Spleen (tissue), 13 donors: ENCODE measurements at places on chromosomes 3 and 15. TPM values are rescaled to one million over a fixed set of nuclear protein-coding genes. Genes with fewer than 3 reads are reported as not detected.

The RYK gene
- total RNA-seq: 49.9 TPM

The CD86 gene
- total RNA-seq: 19.5 TPM

The BFSP2 gene
- 3.1 TPM for total RNA-seq

The PLSCR2 gene
- not detected for total RNA-seq

The COL7A1 gene
- total RNA-seq: 24.7 TPM

The CAMK1 gene
- total RNA-seq: 22.9 TPM

The DNASE1L3 gene
- total RNA-seq: 64.7 TPM

The CACNA1D gene
- total RNA-seq: 4.3 TPM

The MORC1 gene
- 0.13 TPM for total RNA-seq

GRCh38 chr3:78606756-78607155, 1161.0 kb downstream of the ROBO1 start:
- no peak for DNase-seq

DNA sequence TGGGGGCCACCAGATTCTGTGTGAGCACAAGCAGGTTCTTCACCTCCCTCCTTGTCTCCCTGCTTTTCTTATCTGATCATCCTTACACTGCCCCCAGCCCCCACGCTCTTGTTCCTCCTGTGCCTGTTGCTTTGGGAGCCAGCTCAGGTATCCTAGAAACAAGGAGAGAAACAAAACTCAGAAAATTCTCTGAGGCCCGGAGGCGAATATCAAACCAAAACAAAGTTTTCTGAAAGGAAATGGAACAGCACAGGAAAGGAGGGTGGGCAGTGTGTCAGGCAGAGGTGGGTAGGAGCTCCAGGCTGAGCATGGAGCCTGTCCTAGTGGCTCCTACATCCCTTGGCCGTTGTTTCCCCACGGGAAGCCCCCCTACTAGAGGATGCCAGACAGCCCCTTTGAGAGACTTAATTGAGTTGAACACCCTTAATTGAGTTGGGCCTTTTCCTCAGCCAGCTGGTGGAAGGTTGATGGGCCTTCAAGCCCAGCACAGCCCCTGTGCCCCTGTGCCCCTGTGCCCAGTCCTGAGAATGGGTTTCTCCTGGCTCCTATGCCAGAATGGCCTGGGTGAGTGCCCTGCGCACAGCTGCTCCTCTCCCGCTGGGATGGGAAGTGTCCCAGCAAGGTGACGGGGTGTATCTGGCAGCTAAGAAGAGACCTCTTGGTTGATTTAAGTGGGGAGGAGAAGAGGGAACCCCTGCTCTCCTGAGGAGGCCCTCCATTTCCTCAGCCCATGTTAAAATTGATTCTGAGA, 22.8 kb upstream of the JMJD7 start:
- DNase-seq: no peak

- DNase-seq: no peak
Measured at GRCh38 chr15:60396560-60396957, 1.2 kb downstream of the ANXA2 start.

- DNase-seq: no peak
Measured at GRCh38 chr15:31732726-31733125, 297.6 kb upstream of the CHRNA7 start.

GRCh38 chr3:171680726-171681411, 129.4 kb downstream of the PLD1 start:
- no peak for DNase-seq

GRCh38 chr3:10389995-10390394, 69.1 kb upstream of the SEC13 start:
- peak; percentile 58 for DNase-seq

- no peak for DNase-seq
Measured at GRCh38 chr15:74829486-74829885, 3.1 kb downstream of the CPLX3 start.

DNA sequence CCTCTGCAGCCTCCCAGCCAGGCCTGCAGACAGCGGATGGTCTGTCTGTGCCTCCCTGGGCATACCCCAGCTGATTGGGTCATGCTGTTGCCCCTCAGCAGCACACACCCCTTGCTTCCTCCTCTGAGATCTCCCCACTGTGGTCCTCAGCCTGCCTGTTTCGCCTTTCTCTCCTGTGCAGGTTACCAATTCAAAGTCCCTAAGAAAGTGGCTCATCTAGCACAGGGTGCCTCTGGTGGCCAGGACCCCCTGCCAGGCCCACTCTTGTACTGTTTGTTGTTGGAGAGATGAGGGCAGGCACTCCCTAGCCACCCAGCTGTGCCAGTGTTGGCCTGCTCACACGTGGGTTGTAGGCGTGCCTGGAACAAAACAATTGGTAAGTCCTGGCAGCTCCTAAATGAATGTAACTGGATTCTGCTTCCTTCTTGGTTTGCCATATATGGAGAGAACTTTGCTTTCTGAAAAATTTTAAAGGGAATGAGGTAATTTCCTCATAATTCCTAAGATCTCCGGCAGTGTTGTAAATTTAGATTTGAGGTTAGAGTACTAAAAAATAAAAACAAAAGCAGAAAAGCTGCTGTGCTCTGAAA, 213.2 kb upstream of the IL12A start:
- no peak for DNase-seq

DNA sequence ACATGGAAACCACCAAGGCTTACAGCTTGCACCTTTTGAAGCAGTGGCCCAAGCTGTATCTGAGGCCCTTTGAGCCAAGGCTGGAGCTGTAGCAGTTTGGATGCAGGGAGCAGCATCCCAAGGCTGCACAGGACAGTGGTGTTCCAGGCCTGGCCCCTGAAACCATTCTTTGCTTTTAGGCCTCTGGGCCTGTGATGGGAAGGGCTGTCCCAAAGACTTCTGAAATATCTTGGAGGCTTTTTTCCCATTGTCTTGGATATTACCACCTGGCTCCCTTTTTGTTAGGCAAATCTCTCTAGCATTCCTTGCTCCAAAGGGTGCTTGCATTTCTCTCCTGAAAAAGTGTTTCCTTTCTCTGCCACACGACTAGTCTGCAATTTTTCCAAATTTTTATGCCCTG, 302.8 kb upstream of the MDFIC2 start:
- no peak for DNase-seq

- DNase-seq: no peak
Measured at GRCh38 chr3:123444023-123444422, 4.9 kb downstream of the ADCY5 start.

- DNase-seq: no peak
Measured at GRCh38 chr3:27392950-27393679, 23.9 kb upstream of the NEK10 start.

DNA sequence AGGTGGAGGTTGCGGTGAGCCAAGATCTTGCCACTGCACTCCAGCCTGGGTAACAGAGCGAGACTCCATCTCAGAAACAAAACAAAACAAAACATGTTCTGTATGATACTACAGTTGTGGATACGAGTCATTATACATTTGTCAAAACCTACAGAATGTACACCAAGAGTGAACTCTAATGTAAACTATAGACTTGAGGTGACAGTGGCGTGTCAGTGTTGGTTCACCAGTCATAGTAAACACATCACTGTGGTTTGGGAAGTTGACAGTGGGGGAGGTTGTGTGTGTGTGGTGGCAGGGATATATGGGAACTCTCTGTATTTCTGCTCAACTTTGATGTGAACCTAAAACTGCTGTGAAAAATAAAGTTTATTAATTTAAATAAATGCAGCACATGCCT, 33.0 kb upstream of the GNB5 start:
- DNase-seq: no peak

GRCh38 chr3:187830181-187830580, 84.9 kb upstream of the BCL6 start:
- DNase-seq: no peak

- no peak for DNase-seq
Measured at GRCh38 chr15:32733281-32733680, 15.5 kb downstream of the GREM1 start.
